Activated naive CD8-positive, alpha-beta T cell treated with anti-CD3 and anti-CD28 coated beads, Interleukin-2, amount 50 U/mL, for 24 hours (primary cell): ENCODE measurements at places on chromosomes 4 and X.

DNA sequence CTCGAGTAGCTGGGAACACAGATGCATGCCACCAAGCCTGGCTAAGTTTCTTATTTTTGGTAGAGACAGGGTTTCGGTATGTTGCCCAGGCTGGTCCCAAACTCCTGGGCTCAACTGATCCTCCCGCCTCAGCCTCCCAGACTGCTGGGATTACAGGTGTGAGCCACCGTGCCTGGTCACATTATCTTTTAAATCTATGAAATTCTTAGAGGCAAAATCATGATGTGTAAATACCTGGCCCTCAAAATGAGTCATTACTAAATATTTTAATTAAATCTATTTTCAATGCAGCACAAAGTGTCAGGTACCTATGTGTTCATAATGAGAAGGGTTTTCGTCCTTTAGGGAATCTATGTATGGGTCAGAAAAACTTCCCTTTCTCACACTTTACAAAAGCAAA, 222.5 kb upstream of the GPC4 start:
- no peak for DNase-seq

DNA sequence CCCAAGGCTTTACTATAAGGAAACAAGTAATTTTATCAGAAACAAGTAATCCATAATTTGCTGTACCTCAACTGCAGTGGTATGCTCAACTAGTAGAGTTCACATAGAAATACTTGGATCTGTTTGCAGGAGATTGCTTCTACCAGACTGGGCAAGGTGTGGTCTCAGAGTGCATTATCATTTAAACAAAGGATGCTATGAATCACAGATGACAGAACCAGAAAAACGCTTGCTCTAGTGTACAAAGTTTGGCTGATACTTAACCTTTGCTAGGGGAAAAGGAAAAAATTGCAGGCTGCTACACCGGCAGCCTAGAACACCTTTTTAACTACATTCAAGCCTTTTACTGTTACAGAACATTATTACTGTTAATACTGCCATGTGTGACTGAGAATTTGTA, 97.1 kb downstream of the ENOX2 start:
- no peak for DNase-seq

DNA sequence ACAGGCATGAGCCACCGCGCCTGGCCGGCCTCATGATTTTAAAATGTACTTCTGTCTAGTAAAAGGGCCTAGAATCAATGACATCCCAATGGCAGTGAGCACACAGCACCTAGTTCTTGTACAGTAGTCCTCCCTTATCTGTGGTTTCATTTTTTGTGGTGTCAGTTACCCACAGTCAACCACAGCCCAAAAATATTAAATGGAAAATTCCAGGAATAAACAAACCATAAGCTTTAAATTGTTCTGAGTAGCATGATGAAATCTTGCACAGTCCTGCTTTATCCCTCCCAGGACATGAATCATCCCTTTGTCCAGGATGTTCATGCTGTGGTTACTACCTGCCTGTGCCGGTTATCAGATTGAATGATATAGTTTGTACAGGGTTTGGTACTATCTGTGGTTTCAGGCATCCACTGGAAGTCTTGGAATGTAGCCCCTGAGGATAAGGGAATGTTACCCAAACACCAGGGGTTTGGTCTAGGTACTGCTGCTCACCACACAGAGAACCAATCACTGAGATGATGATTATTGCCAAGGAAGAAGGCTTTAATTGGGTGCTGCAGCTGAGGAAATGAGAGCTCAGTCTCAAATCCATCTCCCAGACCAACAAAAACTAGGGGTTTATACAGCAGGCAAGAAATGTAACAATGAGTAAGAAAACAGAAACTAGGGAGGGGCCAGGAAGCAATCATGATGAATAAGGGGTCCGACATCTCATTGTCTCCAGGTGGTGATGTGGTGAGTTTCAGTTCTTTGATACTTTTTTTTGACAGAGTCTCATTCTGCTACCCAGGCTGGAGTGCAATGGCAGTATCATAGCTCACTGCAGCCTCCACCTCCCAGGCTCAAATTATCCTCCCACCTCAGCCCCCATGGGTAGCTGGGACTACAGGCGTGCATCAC, 16.2 kb upstream of the FHL1 start:
- DNase-seq = peak; percentile 5

DNA sequence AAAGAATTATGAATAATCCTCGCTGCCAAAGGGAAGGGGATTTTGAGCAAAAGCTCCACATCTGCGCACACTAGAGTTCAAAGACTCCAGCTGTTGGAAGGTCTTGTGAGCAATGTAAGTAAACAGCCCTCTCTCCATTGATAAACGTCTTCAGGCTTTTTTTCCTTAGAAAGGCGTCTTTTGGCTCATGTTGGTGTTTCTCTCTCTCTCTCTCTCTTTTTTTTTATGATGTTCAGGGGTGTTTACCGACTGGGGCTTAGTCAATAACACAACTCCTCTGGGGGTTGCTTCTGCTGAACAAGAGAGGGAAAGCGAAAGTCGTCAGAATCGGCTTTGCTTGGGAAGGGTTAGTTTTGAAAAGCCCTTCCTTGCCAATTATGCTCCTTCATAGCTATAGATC, 53.2 kb upstream of the C1QTNF7 start:
- no peak for DNase-seq

DNA sequence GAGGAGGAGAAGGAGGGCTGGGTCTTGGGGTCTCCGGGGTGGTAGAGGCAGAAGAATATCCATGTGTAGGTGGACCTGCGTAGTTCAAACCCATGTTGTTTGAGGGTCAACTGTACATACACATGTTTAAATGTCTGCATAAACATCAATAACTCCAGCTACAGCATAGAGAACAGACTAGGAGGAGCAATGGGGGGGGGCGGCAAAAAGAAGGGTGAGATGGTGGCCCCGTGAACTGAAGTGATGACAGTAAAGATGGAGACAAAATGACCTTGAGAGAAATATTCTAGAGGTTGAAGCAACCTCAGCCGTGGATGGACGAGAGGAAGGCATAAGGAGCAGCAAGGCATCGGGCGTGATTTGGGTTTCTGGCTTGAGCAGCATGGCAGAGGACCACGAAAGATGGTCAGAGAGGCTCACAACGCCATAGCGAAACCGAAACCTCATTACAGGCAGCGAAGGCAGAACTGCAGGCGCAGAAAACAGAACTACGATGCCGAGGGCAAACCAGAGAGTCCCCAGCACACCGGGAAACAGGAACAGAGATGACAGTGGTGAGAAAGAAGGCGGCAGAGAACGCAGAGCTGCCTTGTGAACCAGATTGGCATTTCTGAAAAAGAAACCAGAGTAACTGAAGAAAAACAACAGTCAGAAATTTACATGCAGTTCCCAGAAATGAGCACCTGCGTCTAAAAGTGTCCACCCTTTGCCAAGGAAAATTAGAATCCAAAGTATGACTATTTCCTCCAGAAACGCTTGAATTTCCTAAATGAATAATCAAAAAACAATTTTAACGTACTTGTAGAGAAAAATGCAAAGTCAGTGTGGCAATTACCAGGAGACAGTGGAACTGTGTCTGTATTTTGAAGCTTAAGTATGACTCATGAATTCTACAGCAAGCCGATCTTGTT, 50.3 kb upstream of the ENPP6 start:
- peak; percentile 72 for DNase-seq

DNA sequence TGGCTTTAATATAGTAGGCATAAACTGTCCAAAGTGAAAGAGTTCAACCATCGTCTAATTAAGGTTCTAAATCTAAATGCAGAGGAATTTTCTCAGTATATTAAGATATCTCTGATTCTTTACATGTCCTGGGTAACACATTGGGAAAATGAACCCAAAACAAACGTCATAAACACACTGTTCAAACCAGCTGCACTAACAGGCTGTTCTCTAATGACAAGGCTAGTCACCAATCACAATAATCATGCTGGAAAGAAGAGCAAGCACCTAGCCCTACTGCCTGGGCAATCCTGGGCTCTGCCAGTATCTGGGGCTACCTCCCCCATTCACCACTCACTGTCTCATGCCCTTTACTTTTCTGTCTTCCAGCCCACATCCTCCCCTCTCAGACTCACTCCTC, 107.9 kb downstream of the EFHC2 start:
- DNase-seq = no peak

DNA sequence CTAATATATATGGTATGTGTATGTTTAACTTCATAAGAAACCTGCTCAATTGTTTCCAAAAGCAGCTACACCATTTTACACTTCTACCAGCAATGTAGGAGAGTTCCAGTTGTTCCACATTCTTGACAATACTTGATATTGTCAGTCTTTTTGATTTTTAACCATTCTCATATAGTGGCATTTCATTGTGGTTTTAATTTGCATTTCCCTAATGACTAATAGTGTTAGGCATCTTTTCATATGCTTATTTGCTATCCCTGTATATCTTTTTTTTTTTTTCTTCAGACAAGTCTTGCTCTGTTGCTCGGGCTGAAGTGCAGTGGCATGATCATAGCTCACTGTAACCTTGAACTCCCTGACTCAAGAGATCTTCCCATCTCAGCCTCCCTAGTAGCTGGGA, 58.2 kb upstream of the TRIM2 start:
- no peak for DNase-seq

DNA sequence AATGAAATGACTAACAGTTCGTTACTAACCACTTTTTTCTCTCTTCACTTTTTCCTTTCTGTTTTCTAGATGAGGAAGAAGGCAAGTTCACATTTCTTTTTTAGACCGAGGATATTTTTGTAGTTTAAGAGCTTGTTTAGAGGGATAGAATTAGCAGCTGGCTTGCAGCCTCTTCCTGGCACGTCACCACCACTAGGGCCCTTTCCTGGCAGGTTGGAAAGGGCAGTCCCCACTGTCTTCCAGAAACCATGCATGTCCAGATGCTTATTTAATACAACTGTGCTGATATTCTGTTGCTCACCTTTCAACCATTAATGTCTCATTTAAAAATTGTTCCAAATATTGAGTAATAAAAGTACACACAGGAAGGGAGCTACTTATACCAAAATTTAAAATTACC, 209.5 kb upstream of the PACRGL start:
- no peak for DNase-seq
